ENCODE measurements at places on chromosomes 3 and 15.

- DNase-seq: no peak
Observed at GRCh38 chr15:89521605-89522004, 25.2 kb upstream of the RHCG start.

GRCh38 chr15:78906316-78906620, 33.6 kb downstream of the MORF4L1 start:
- no peak for DNase-seq

DNA sequence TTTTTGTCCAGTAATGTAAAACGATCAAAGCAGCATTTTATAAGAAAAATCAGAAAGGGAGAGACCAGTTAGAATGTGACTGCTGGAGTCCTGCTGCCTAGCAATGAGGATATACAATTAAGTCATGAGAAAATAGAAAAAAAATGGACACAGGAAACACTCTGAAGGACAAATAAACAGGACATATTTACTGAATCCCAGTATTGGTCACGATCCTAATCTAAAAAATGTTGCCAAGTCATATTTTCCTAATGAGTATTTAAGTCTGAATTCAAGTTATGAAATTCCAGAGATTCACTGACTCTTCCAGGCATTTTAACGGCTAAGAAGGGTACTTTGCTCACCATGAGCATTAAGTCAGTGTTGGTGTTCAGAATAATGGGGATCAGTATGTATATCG, 154.3 kb upstream of the CCDC54 start:
- DNase-seq: no peak

GRCh38 chr15:51245628-51246027, 92.8 kb downstream of the CYP19A1 start:
- no peak for DNase-seq

DNA sequence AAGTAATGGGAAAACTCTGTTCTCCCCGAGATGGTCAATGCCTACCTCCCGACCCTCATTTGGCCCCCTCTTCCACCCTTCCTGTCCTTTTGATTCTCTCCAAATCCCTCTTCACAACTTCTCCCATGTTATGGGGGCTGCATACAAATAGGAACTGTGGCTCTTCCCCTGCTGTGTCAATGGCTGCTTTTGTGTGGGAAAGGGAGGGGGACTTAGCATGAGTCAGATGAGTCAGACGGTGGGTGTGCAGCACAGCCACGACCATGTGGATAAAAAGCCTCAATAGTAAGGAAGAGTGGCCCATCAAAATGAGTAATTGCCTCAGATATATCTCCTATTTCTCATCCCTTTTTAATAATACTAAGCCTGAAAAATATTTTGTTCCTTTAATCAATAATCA, 31.9 kb downstream of the SPATA16 start:
- no peak for DNase-seq

DNA sequence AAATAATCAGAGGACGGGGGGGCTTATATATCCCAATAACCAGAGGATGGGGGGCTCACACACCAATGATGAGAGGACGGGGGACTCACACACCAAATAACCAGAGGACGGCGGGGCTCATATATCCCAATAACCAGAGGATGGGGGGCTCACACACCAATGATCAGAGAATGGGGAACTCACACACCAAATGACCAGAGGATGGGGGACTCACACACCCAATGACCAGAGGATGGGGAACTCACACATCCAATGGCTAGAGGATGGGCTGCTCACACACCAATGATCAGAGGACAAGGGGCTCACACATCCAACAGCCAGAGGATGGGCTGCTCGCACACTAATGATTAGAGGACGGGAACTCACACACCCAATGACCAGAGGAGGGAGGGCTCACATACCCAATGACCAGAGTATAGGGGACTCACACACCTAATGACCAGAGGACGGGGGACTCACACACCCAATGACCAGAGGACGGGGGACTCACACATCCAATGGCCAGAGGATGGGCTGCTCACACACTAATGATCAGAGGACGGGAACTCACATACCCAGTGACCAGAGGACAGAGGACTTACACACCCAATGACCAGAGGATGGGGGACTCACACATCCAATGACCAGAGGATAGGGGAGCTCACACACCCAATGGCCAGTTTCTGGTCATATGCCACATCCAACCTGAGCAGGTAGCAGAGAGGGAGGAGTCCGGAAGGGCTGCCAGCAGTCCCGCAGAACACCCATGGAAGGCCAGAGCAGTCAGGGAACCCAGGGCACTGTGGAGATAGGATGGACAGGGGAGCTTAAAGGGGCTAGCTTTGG, 10.6 kb downstream of the RAB6B start:
- no peak for DNase-seq

DNA sequence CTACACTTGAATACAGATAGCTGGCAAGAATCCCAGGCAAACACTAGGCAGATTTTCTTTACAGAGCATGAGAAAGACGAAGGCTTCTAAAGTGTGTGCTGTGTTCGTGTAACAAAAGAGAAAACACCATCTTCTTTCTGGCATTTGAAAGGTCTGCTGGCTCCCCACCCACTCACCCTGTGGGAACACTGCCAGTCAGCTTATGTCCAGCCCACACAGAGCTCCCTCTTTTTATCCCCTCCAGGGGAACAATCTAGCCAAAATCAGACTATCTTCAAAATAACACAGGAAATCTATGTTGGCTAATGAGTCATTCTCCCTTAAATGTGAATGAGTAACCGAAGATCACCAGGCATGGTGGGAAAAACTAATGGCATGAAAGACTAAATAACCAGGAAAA, 45.6 kb upstream of the PAQR5 start:
- no peak for DNase-seq

DNA sequence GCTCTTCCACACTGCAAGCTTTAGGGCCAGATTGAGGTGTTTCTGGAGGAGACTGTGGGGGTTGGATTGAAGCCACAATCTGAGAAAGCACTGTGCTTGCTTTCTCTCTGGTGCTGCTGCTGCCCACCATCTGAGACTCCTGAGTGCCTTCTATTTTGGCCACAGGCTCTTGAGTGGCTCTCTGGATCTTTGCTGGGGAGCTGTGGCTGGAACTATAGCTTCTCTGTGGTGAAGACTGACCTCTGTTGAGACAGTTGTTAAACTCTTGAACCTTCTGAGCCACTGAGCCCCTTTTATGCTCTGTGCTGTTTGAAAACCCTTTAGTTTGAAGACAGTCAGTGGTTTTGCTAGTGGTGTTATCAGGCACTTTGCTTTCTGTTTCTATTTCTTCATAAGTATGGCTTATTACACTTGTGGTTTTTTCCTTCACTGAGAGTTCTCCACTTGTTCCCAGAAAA, 108.7 kb upstream of the TSPAN3 start:
- DNase-seq: peak; percentile 44

GRCh38 chr3:48561045-48561736, 2.4 kb downstream of the UCN2 start:
- no peak for DNase-seq

GRCh38 chr3:82736696-82737277, 975.3 kb upstream of the GBE1 start:
- no peak for DNase-seq

DNA sequence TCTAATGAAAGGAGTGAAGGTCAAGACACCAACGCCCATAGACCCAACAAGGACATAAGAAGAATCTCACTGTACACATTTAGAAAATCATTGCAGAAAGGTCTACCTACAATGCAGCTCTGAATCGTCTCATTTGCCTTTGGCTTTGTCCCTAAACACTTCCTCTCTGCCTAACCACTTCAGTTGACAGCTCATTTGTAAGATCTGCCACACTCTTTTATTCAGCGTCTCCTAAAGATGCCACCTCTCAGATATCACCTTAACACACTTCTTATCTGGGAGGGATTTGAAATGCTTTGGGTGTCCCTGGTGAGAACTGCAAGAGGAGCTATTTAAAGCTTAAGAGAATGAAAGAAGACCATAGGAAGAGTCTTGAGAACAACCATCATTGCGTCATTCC, 38.7 kb downstream of the RAB27A start:
- DNase-seq: no peak

- DNase-seq: peak; percentile 50
Observed at GRCh38 chr3:140917772-140918171, 23.9 kb upstream of the SLC25A36 start.

DNA sequence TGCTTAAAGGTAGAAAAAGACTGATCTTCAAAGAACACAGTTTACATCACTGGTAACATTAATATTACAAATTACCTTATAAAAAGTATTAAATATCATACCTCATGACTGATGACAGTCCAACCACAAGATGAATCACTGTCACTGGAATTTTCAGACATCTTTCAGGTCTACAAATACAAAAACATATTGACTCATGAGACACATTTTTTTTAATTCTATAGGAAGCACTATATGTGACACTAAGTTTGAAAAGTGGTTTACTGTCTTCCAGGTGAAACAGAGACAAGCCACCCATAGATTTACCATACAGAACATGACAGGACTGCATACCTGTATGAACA, 18.9 kb downstream of the CCPG1 start:
- DNase-seq: no peak

GRCh38 chr15:90001683-90002427, 731 bp downstream of the ZNF710 start:
- peak; percentile 65 for DNase-seq

DNA sequence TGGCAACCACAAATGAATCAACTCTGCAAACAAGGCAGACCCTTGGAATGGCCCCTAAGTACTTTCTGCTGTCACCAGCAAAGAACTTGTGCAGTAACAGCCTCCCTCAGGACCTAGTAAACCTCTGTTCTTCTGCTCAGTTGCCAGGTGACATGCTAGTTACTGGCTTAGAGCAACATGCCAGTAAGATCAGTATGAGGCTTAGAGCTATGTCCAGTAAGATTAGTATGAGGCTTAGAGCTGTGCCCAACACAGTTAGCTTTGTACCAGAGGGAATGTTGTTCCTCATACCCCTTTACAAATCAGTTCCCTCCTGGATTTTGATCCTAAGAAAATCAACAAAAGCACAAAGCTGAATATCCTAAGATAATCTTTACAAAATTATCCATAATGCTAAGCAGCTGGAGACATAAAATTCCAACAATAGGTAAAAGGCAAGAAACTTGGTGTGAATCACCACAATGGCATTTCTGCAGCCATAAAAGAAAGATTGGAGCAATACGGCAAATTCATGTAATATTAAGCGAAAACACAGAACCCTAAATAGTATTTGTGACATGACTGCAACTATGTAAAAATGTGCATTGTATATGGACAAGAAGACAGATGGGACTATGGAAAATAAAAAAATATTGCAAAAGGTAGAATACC, 107.3 kb upstream of the LPP start:
- no peak for DNase-seq

- DNase-seq: no peak
Observed at GRCh38 chr3:45910892-45911291, 24.5 kb downstream of the CCR9 start.

DNA sequence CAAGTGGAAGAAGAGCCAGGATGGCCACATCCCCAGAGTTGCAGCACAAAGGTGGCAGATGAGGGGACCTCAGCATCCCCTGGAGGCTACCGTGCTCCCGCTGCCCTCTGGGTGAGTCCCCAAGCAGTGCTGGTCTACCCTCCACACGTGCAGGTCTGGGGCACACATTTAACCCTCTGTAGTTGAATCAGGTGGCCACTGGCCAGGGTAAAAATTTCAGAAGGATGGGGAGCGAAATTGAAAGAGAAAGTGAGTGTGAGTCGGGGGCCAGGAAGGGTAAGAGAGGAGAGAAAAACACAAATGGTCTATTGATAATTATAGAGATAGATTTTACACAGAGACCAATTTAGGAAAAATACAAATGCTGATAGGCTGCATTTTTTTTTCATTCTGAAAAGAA, 139.5 kb upstream of the EIF1B start:
- DNase-seq: no peak

DNA sequence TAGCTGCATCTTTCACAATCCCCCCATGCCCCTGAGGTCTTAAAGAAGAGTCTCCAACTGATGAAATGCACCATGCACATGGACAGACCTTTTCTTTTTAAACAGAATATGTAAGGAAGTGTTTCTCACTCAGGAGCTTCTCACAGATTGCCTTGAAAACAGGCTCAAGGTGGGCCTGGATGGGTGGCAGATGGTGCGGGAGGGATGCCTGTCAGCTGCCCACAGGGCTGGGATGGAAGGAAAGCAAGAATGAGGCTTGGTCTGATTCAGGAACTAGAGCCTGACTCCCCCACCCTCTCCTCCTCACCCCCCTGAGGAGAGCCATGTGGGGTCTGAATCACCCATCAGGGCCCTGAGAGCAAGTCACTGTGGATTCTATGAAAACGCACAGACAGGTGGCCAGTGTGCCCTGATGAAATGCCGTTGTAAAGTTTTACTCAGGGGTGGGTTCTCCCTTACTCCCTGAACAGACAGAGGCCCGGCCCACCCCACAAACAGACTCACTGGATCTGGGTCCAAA, 67.2 kb downstream of the UMPS start:
- no peak for DNase-seq

GRCh38 chr15:38701149-38701548, 136.5 kb upstream of the RASGRP1 start:
- DNase-seq: no peak

DNA sequence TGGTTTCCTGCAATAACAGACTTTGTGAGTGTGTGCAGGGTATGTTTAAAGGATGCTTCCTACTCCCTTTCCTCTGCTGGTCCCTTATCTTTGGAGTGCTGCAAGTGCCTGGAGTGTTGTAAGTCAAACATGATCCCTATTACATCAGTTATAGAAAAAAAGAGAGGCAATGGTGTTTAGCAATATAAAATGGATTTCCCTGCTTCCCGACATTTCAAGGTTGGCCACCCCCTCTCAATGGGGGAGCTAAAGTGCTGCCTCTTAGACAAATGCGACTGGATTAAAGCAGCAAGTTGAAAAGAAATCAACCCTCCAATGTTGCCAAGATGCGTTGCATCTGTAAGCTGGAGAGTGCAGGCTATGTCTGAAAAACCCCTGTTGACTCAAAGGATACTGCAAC, 203.1 kb upstream of the WNT5A start:
- DNase-seq: no peak

GRCh38 chr3:143465666-143466065, 346.1 kb downstream of the CHST2 start:
- no peak for DNase-seq

DNA sequence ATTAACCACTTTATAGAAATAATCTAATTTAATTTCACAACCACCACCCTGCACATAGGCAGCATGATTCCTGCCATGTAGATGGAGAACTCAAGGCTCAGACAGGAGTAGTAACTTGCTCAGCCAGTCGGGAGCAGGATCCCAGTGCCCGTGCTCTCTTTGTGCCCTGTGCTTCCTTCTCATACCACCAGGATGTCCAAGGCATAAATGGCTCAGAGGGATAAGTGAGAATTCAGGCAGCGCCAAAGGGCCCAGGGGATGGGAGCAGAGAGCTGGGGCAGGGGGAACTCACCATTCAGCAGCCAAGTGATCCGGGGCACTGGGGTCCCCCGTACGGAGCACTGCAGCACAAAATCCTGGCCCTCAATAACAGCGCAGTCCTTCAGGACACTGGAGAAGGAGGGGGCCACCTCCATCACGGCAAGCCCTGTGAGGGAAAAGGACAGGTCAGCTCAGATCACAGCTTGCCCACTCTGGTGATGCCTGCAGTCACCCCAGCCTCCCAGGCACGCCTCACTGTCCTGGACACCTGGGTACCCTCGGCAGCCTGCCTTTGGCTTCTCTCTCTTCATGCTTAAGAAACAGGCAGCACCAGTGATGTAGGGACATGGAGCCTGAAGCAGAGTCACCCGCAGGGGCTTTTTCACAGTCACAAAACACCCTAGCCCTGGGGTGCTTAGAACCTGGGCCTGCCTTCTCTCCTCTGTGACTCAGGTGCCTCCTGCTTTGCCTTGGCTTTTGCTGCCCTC, 141.0 kb upstream of the HACD2 start:
- no peak for DNase-seq

- DNase-seq: no peak
Observed at GRCh38 chr3:100782906-100783305, 73.6 kb downstream of the TFG start.

GRCh38 chr3:133945381-133946095, 49.9 kb upstream of the RAB6B start:
- no peak for DNase-seq

Data from small intestine (tissue), 16 donors.